NCI-H2171 (cell line): ENCODE measurements at places on chromosomes 1 and 21.

GRCh38 chr1:61496501-61496900 lies 228.4 kb downstream of the TM2D1 start:
- no peak for DNase-seq

- DNase-seq, result no peak
These were observed 5.4 kb downstream of the NECTIN4 start for GRCh38 chr1:161083748-161084596.

DNA sequence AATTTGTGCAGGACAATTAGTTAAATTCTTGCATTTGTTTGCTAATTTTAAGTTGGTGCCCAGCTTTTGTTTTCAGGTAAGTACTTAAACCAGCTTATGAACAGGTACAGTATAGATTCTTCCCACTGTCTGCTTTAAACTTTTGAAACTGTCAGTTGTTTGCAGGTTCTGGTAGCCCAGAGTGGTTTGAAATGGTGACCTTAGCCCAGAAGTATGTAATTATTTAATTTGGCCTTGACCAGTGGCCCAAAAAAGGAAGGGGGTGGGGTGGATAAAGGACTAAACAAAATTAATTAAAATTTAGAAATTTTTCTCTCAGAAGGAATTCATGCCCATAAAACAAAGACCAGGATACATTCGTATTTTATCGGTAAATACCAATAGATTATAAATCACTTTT lies 69.0 kb downstream of the PTBP2 start:
- DNase-seq, result no peak

DNA sequence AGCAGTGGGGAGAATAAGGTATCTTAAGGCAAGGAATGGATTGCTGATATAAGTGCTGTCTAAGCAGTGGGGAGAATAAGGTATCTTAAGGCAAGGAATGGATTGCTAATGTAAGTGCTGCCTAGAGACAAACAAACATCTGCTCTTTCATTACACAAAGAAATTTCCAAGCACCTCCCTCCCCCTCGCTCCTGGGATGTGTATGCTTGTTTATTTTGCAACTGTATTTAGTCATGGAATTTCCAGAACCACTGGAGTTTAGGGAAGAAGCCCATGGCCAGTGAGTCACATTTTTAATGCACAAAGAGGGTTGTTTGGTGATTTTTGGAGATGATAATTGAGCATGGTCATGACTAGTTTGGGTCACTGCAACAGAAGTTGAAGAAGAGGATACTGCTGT lies 21.5 kb downstream of the PDPN start:
- no peak for DNase-seq

DNA sequence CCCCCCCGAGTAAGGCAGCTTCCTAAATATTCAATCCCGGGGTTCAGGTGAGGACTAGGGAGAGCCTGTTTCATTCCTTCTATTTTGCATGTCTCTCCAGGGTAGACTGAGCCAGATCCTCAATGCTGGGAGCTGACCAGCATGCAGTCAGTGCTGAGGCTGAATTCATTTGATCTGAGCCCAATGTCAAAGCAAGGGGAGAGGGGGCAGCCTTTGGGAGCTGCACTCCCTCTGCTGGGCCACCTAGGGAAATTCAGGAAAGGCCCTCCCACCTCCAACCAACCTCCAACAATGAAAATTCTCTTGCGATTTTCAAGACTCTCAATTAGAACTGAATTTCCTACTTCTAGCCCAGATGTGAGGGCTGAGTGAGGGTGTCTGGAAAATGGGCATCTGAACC lies 371.2 kb downstream of the NPHP4 start:
- no peak for DNase-seq

GRCh38 chr1:234660536-234661316 lies 50.7 kb upstream of the IRF2BP2 start:
- no peak for DNase-seq
